Fibroblast of pulmonary artery (primary cell): ENCODE measurements at places on chromosomes 5 and 9.

DNA sequence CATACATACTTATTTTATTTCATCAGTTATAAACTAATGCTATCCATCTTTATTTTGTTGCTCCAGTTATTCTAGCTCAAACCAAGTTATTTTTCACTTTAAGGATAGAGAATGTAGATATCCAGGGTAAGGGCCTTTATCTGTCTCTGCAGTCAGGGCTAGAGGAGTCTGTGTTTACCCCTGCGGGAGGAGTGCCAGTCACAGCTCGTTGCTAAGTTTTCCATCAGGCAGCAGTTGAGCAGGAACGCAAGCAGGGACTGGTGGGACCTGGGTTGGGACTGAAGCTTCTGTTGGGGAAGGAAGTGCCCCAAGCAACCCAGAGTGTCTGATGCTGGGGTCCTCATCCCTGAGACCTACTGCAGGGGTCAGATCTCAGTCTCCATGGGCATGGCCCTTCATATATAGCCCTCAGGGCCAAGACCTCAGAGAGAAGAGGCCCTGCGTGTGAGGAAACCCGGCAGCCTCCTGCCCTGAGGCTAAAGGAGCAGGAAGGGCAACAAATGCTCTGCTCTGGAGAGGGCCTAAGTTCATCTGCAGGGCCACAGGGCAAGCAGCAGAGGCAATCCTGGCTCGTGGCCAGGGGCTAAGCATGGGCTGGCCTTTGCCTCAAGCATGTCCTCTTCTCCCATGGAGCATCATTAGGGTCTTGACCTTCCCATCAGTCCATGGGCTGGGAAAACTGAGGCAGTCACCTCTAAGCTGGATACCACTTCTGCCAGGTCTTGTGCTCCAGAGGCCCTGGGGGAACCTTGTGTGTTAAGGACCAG lies 6.6 kb downstream of the SLC22A4 start:
- no peak for DNase-seq

- DNase-seq: no peak
Measured at GRCh38 chr5:160054047-160054446, 45.1 kb downstream of the TTC1 start.

- DNase-seq: no peak
Measured at GRCh38 chr5:4023753-4024335, 428.2 kb downstream of the IRX1 start.

DNA sequence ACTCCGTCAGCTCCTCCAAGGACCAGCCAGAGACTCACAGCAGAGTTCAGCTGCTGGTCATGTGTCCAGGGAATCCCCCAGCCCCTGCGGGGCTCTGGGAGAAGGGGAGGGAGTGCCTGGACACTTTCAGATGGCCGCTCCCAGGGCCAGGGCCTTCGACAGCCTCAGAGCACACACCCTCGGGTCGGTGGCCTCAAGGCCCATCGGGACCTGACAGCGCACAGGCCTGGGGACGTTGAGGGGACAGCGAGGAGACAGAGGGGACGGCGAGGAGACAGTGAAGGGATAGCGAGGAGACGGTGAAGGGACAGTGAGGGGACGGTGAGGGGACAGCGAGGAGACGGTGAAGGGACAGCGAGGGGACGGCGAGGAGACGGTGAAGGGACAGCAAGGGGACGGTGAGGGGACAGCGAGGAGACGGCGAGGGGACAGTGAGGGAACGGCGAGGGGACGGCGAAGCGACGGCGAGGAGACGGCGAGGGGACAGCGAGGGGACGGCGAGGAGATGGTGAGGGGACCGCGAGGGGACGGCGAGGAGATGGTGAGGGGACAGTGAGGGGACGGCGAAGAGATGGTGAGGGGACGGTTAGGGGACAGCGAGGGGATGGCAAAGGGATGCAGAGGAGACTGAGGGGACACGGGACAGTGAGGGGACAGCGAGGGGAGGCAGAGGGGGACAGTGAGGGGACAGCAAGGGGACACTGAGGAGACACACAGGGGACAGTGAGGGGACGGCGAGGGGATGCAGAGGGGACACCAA lies 47.3 kb downstream of the SLC12A7 start:
- DNase-seq: no peak

DNA sequence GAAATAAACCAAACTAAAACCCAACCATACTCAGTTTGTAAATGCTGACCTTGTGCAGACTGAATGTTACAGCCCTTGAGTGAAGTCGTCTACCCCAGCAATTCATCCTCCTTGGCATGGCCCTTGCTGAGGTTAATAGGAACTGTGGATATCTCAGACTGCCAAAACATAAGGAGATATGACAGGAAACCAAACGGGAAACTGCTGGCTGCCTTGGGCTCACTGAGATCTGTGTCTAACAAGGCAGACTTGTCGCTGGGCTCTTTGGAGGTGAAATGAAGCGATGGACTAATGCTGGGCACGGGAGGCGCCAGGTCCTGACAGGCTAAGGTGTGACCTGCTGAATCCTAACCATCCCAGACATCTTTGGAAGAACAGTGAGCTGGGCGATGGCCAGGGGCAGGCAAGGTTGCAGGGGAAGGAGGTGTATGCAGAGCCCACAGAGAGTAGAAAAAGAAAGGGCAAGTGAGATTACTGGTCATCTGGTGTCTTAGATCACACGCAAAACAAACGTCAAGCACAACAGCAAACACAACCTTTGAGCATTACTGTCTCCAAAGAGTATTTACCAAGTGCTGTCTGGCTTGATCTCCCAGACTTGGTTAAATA lies 44.6 kb upstream of the ALDH1A1 start:
- DNase-seq: no peak

DNA sequence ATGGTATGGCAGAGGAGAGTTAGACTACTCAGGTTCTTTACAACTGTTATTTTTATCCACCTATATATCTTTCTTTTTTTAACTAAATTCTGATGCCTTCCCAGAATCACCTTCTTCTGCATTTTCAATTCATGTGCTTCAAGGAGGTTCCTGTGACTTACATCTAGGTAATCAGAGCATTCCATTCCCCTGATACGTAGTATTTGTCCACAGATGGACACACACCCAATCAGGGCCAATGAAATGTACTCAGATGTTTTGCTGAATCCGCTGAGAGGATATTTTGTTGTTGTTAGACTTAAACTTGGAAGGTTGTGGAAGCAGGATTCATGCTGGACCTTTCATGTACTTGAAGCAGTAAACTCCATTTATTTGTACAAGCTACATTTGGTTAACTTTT lies 159.4 kb upstream of the FER start:
- DNase-seq: no peak

GRCh38 chr9:129887334-129888292 lies 52.4 kb downstream of the USP20 start:
- DNase-seq: peak; percentile 84

DNA sequence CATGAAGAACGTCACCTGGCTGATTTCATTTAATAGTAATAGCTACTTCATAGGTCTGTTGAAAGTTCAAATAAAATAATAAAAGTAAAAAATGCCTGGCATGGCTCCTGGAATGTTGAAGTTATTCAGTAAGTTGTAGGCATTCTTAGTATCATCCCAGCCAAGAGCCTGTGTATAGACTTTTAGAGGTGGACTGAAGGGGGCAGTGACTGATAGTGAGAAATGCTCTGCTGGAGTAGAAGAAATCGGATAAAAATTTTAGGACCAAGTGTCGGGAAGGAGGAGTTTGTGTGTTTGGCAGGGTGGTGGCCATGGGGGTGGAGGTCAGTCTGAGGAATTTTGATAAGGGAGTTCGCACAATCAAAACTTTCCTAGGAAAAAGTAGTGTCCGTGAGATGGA lies 3.6 kb downstream of the ZFP2 start:
- no peak for DNase-seq

DNA sequence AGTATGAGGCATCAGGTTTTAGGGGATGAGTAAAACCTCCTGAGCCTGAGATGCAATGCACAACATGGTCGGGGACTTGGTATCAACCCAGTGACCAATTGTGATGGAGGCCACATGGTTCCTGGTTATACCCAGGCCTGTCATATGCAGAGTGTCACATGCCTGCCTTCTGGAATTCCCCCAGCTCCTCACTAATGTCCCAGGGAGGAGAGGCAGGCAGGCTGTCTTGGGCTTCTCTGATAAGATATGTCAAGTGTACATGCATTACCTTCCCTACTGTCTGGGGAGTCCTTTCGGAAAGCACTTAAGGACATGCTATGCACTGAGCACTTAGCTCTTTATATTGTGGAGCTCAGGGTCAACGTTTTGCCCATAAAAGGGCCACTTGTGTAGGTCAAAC lies 14.2 kb upstream of the PALM2AKAP2 start:
- DNase-seq: no peak

- no peak for DNase-seq
Measured at GRCh38 chr5:119168401-119168800, 97.5 kb downstream of the DMXL1 start.

GRCh38 chr9:106350777-106351176 lies 512.2 kb upstream of the ZNF462 start:
- DNase-seq: no peak

DNA sequence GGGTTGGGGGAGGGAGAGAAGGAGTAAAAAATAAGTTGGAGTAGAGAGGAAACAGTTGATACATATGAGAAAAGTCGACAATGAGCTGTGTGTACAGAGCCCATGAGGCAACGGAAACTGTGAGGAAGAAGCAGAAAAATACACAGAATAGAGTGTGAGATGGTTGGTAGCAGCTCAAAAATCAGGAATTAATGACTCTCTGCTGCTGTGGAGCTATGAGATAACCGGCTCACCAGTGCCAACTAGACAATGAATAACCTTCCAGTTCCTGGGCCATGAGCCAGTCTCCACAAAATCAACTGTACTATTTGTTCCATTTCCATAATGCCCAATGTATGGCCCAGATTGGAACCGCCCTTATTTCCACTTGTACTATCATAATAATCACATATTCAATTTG lies 53.1 kb upstream of the NREP start:
- DNase-seq: no peak

DNA sequence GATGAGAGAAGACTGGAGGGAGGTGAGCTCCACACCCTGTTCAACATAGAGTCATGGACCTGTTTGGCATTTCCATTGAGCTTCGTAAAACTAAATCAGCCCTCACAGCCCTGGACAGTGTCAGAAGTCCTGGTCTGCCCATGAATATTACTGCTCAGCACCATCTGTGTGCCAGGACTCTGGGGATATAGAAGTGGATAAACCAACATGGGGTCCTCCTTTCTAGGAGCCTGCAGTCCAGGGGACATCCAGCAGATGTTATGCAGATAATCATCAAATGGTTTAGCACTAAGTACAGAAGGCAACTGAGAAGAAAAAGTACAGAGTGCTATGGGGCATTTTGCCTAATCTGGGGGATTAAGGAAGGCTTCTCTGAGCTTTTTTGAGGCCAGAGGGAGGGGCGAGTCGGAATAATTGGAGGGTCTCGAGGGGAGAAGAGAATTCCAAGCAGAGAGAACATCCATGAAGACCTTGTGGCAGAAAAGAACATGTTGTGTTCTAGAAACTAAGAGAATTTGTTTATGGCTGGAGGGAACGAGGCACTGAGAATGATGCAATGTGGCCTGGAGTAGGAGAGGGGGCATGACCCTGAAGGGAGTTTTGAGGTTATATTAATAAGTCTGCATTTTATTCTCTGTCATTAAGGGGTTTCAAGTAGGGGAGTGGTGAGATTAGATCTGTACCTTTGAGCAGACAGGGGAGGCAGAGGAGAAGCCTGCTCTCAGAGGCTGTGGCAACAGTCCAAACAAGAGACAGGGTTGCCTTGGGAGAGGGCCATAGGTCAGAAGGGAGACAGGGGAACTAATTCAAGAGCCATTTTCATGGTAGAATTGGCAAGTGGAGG lies 63.5 kb upstream of the SLC2A8 start:
- no peak for DNase-seq

DNA sequence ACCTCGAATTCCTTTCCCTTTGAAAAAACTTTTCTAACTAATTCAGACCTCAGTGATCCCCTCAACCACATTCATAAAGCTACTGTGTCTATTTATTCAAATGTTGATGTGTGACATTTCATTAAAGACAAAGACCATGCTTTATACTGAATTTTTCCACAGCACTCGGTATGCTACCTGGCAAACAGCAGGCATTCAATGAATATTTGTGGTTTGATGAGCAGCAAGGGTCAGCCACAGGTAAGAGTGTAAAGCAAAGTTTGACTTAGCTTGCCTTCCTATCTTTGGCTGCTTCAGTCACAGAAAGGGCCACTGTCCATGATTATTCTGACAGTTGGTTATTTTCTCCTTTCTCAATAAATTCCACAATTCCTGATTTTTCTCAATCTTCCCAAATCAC lies 5.1 kb upstream of the CDC42SE2 start:
- DNase-seq: no peak

- DNase-seq: no peak
Measured at GRCh38 chr9:137913771-137914767, 36.5 kb downstream of the CACNA1B start.

- DNase-seq: peak; percentile 66
Measured at GRCh38 chr9:38160613-38161215, 91.7 kb upstream of the SHB start.

DNA sequence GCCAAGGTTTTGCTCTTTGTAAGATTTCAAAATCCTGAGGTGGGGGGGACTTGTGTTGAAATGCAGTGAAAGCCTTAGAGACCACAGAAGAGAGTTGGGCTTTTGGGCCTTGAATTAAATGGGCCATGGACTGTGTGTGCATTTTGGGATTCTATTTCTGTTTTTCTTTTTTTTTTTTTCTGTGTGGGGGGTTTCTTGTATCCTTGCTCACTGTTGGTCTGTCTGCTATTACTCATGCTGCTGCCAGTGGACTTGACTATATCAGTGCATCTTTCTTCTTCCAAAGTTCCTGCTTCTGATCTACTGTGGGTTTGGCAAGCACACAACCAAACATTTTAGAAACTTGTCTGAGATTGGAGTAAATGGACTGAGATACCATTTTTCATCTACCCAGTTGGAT lies 344.9 kb downstream of the ARL15 start:
- DNase-seq: peak; percentile 45

- no peak for DNase-seq
Measured at GRCh38 chr5:99122976-99123375, 194.2 kb upstream of the CHD1 start.

DNA sequence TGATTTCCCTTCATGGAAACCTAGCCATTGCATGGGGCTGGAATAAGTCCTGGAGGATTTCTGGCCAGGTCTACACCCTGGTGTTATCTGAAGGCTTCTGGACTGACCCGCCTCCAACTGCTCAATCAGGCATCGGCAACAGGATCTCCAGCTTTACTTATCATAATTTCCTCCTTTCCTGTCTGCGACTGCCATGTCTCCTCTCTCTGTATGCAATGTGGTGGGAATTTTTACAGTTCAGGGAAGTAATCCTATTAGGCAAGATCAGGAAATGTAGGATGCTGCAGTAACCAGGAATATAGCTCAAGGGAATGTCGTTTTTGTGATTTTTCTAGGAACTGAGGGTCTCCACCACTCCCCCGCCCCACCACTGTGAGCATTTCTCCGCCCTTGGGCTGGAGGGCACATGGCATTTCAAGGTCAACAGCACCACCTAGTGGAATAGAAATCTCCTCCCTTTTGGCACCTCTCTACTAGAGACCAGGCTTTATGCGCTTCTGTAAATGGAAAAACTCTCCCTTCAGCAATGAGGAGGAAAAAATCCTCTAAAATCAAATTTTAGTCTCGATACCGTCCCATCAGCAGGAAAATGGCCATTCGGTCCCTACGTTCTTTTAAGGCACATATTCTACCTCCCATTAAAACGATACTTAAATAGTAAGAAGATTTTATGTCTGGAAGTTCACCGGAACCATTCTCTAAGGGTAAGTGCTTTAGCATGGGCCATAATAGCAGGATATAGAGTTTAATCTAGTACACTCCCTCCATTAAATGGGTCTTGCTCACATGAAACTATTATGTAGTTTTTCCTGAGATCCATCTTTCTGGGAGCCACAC lies 93.0 kb downstream of the YTHDC2 start:
- peak; percentile 80 for DNase-seq

- no peak for DNase-seq
Measured at GRCh38 chr5:148922606-148923005, 96.2 kb downstream of the ADRB2 start.

- DNase-seq: no peak
Measured at GRCh38 chr9:97577051-97577450, 56.1 kb downstream of the TSTD2 start.
